ENCODE measurements at places on chromosomes 1 and 21.

GRCh38 chr1:153790313-153790965, 15.2 kb downstream of the SLC27A3 start:
- no peak for DNase-seq

- DNase-seq = no peak
Measured at GRCh38 chr1:22485431-22485830, 33.8 kb downstream of the ZBTB40 start.

DNA sequence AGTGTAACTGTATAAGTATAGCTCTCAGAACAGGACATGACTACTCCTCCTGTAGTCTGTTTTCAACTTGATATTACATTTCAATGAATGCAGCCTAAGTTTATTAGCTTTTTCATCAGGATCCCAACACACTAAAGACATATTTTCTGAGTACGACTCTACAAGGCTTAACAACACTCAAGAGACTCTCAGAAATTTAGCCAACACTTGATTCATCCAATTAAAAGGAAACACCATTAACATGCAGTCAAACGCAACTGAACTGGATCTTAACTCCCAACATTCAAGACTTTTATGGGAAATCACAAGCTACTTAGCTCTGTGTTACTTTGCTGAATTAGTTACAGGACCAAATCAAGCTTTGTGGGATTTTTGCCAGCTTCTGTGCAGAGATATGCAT, 65.2 kb upstream of the SGIP1 start:
- no peak for DNase-seq

GRCh38 chr1:74858136-74858535, 125.2 kb downstream of the TYW3 start:
- no peak for DNase-seq
